NCI-H2029 treated with DMSO at 0.1 percent for 48 hours (cell line): ENCODE measurements at places on chromosomes 5 and 9.

GRCh38 chr5:154620411-154620810 is 134.8 kb upstream of the LARP1 start:
- no peak for DNase-seq

DNA sequence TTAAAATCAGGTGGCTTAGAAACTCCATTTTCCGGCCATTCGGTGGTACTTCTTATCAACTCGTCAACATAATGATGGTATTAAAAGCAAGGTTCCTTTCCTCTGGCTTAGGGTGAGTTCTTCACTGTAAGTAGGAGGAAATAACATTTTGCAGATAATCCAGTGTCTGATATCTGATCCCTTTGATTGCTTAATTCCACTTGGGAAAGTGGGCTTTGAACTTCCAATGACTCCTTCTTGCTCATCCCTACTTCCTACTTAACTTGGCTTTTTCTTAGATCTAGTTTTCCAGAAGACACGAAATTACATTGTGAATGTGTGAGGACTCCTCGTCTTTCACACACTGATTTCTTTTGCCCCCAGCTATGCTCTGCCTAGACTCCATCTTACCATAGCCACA is 31.5 kb downstream of the DDX31 start:
- no peak for DNase-seq

- DNase-seq = no peak
Measured at GRCh38 chr9:128206916-128207910, 4.0 kb downstream of the DNM1 start.

GRCh38 chr5:171295801-171296200 is 13.2 kb upstream of the TLX3 start:
- DNase-seq = no peak

- DNase-seq = no peak
Measured at GRCh38 chr5:129935626-129936025, 31.4 kb downstream of the CHSY3 start.

DNA sequence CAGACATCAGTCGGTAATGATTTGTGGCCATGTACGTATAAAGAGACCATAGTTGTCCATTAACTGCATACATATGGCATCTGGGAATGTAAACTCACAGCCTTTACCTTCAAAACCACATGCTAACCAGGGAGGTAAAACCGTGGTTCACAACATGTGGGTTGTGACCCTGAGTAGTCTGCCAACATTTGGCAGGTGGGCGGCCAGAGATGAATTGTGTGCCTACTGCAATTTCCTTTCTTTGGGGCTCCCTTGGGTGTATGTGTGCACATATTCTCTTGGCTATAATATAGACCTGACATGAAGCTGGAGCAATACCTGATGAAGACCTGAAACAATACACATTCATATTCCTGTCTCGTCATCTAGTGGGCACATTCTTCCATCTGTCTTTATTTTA is 396.0 kb downstream of the MLLT3 start:
- DNase-seq = no peak

DNA sequence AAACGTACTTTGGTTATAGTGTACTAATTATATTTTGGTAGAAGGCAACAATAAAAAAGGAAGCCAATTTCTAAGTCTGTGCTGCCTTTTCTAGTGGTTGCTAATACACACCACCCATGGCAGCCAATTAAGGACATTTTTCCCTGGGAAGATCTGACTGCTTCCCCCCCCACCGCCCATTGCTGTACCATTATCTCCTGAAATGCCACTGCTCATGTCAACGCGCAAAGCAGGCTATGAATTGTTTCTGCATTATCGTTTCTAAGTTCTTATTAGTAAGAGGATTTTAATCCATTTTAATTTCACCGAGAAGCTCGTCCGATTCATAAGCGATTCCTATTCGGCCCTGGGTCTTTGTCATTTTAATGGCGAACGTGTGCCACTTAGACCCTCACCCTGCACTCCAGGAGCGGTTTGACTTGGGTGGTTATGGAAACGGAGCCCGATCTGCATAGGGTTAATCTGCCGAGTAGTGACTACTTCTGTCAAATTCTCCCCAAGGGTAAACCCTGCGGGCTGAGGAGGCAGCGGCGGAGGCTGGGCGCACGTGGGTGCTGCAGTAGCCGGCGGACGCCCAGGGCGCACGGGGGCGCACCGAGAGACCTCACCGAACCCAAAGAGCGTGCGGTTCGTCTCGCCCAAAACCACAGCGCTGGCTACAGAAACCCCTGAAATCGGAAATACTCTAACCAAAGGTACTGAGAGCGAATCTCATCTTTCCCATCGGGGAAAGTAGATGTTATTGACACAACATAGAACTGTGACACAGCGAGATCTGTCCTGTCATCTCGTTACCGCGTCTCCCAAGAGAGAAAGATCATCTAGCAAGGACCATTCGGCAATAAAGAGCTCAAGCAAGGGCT is 55.8 kb upstream of the SHC3 start:
- no peak for DNase-seq

- no peak for DNase-seq
Measured at GRCh38 chr9:133448487-133448972, 11.2 kb upstream of the CACFD1 start.

DNA sequence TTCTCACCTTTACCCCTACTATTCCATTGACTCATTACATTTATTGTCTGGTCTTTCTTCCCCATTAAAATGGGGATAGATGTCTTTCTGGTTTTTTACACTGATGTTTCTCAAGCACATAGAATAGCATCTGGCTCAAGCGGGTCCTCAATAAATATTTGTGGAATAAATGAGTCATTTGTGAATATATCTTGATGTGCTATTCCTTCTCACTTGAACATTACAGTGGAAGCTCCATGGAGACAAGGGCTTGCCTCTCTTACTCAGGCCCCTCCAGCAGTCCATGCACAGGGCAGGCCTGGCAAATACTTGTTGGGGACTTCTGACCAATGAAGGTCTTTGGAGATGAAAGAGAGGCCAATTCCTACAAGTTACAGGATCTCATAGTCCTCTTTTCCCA is 151.7 kb upstream of the TAS2R1 start:
- DNase-seq = no peak

DNA sequence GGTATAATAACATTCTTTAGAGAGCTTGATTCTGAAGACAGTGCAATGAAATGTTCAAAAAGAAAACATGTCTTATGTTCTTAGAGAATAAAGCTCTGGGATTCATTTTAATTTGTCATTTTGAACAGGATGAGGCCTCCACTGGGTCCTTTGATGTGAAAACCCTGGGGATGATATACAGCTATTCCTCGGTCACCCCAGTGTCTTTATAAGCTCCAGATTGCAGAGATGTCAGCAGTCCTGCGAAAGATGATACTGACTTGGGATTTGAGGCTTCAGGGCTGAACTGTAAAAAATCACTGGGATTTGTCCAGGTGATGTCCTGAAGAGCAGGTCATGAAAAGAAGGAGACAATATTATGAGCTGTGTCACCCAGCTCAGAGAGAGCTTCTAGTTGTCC is 529.7 kb upstream of the ZNF608 start:
- no peak for DNase-seq

GRCh38 chr9:76313771-76314170 is 80.5 kb downstream of the RFK start:
- DNase-seq = no peak

GRCh38 chr9:97840521-97840920 is 12.5 kb upstream of the FOXE1 start:
- no peak for DNase-seq

GRCh38 chr9:135332979-135333748 is 146.4 kb upstream of the PPP1R26 start:
- DNase-seq = no peak

DNA sequence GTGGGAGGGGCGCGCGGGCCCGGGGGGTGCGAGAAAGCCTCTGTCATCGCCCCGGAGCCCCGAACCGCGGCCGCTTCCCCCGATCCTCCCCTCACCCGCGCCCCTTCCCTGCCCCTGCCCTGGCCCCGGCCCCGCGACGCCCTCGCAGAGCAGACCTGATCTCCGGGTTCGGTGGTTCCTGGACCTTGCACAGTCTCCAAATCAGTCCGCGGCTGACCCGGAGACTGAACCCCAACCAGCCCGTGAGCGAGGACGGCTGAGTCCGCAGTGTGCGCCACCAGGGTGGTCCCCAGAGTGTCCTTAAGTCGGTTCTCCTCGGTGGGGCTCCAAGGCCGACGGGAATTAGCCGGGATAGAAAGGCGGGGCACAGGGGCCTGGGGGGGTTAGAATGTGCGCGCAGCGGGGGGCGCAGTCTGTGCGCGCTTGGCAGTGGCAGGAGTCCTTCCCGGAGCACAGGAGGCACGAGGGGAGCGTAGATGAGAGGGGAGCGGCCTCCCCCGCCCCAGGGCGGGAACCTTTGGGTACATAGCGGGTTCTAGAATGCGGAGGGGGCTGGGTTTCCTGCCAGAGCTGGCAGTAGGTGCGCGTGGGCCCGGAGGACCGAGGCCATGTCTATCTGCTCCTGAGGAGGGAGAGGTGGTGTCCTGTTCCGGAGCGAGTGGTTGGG is 779 bp downstream of the PKN3 start:
- no peak for DNase-seq

DNA sequence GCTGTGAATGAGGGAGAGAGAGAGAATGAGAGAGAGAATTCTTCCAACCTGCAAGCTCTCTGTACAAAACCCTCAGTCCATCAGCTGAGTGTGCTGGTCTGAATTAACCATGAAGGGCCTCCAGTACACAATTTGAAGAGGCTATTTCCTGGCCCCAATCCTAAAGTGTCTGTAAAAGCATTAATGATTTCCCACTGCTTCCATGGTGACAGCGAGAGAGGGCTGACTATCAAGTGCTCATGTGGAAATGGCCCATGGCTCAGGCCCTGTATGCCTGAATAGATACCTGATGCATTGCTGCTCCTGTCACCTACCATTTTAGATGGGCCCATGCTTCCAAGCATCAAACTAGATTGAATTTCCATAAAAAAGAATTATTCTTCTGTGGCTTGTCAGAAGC is 592.4 kb downstream of the KIF4B start:
- peak; percentile 92 for DNase-seq

GRCh38 chr5:171024084-171024483 is 162.3 kb downstream of the RANBP17 start:
- no peak for DNase-seq

- no peak for DNase-seq
Measured at GRCh38 chr9:129208207-129209032, 30.4 kb upstream of the IER5L start.

- DNase-seq = no peak
Measured at GRCh38 chr5:122163121-122164069, 34.0 kb downstream of the ZNF474 start.

GRCh38 chr5:6302075-6302474 is 76.3 kb downstream of the MED10 start:
- no peak for DNase-seq
